ENCODE measurements at places on chromosomes 3 and 15.

DNA sequence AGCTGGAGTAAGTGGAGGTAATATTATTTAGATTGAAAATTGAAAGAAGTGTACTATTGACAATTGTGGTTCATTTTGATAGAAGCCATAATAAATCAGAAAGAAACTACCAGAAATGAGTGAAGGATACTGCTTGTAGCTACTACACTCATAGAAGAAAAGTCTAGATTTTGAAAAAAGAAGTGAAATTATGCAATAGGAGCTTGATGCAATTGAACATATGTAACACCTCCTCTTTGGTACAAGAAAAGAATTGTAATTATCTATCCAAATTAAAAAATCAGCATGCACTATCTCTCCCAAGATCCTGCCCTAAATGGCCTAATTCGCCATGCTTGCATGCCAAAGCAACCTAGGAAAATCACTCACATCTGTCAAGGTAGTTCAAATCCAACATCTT lies 51.1 kb upstream of the CD200R1L start:
- DNase-seq: no peak

DNA sequence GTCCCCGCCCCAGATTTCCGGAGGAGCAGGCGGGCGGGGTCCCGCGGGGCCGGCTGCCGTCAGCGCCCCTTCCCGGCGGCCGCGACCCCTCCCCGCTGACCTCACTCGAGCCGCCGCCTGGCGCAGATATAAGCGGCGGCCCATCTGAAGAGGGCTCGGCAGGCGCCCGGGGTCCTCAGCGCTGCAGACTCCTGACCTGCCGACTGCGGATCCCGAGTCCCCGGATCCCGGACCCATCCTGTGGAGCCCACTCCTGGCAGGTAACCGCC lies at the start of gene TRH:
Gene TRH, plus strand, starts transcription at position 157 of the 269 bp plus-strand sequence. CDS start 1,097 bp downstream, outside the sequence.
- DNase-seq: no peak

DNA sequence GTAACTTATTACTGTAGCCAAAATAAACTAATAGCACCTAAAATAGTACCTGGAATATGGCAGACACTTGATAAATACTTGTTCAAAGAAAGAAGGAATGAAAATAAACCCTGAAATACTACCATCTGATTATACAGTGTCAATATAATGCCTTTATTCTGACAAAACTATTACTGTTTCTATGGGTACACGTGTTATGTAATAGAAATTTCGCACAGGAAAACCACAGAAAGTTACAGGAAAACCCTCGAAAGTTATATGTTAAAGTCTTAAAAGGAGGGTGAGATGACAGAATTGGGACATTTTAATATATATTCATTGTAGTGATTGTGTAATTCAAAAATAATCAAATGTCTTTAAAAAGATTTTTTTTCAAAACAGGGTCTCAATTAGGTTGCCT lies 28.8 kb downstream of the ETFA start:
- no peak for DNase-seq

DNA sequence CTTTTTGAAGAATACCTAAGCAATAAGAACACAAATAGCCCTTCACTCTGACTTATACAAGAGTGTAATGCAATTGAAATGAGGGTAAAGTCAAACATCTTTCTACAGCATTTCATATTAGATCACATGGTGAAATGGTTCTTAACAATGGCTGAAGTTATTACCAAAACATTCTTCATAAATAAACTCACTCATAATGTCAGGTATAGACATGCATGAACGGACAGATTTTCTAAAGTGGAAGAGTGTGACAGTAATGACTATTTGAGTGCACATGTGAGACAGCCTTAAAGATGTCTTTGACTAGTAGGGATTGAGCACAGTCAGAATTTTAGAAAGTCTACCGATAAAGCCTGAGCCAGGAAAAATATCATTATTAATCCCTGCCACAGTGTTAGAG lies 471.0 kb downstream of the ZPLD1 start:
- no peak for DNase-seq

DNA sequence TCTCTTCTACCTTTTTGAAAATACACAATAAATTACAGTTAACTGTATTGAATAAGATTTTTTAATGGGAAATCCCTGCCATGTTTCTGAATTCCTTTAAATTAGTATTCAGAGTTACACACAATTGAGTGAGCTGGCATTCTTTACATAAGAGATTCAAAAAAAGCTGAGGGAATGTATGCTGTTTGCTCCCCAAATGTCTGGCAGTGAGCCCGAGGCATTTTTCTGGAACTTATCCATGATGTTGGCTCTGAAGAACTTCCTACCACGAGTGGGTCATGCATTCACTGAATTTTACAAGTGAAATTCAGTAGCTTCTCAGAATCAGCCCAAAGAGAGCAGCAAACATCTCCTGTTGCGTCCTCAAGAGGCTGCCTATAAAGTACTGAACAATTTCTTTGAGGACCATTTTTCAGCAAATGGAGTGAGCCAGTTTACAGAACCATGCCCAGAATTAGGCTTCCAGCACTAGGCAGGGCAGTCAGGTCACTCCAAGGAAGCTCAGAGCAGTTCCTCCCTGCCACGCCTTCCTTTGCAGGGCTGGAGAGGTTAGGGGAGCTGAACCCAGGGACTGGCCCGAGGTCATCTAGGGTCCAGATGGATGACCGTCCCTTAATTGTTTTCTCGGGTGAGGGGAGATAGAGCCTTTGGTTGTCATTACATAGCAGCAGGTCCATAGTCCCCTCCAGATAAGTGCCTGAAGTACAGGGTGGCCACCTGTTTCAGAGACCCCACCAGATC lies 21.2 kb downstream of the GABRA5 start:
- peak; percentile 34 for DNase-seq

DNA sequence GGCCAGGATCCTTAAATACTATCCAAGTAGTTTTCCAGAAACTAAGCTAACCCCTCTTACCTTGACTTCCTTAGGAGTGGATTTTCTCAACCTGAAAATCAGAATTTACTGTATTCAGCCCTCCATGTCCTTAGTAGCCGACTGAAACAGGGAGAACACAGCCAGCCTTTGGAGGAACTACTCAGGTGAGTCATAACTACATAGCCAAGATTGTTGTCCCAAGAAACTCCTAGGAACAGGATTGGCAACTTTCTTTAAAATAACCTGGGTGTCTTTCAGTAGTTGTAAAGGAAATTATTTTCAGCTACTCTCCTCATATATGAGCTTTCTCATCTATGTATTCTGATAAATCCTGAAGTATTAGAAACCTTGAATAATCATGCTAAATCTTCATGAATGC lies 22.3 kb downstream of the FANCD2OS start:
- DNase-seq: no peak

DNA sequence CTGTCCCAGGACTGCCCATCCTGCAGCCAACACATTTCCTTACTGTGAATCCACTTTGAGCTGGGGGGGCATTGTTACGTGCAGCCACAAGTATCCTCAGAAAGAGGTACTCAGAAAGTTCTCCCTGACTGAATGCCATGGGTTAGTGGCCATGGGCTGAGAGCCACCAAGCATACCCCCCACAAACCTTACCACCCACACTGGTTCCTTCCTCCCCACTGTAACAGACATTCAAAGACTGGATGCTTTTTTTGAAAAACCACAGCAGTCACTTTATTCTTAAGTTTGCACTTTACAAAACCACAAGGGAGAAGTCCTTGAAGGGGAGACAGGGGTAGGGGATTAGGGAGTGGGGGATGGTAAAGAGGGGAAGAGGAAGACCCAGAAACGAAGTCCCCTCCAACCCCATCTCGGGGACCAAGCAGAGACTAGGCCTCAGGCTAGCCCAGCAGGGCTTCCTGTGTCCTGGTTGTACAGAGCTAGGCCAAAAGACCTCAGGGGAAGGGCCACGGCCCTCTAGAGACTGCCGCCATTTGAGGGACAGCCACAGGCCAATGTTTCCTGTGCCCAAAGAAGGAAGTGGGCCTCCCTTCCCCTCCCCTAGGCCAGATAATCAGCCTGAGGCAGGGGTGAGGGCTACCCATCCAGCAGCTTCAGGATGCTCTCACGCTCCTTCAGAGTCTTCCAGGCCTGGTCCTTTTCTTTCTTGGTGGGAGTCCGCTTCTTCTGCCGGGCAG lies 10.1 kb upstream of the CAMK1 start:
- DNase-seq: no peak

- DNase-seq: no peak
Measured at GRCh38 chr3:16448639-16449070, 64.8 kb downstream of the RFTN1 start.

DNA sequence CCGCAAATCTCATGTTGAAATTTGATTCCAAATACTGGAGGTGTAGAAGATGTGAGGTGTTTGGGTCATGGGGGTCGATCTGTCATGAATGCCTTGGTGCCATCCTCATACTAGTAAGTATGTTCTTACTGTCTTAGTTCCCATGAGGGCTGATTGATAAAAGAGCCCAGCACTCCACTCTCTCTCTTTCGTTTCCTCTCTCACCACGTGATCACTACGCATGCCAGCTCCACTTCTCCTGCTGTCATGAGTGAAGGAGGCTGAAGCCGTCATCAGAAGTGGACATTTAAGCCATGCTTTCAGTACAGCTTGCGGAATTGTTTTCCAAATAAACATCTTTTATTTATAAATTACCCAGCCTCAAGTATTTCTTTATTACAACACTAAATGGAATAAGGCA lies 6.1 kb downstream of the OR5H15 start:
- no peak for DNase-seq

DNA sequence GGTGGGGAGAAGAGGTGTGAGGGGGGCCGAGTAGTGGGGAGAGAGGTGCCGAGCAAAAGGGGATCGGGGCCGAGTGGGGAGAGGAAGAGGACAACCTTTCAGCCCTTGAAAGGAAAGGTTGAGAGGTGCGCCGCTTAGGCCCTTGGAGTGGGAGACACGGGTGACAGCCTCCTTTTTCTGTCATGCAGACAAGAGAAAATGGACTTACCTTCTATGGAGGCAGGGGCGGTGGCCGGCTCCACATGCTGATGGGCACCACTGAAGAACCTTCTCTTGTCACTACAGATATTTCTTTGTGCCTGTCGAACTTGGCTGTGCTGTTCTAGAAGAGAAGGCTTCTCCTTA lies 421 bp downstream of the KLHL18 start:
- no peak for DNase-seq

GRCh38 chr3:177721864-177722785 lies 524.8 kb upstream of the TBL1XR1 start:
- no peak for DNase-seq

DNA sequence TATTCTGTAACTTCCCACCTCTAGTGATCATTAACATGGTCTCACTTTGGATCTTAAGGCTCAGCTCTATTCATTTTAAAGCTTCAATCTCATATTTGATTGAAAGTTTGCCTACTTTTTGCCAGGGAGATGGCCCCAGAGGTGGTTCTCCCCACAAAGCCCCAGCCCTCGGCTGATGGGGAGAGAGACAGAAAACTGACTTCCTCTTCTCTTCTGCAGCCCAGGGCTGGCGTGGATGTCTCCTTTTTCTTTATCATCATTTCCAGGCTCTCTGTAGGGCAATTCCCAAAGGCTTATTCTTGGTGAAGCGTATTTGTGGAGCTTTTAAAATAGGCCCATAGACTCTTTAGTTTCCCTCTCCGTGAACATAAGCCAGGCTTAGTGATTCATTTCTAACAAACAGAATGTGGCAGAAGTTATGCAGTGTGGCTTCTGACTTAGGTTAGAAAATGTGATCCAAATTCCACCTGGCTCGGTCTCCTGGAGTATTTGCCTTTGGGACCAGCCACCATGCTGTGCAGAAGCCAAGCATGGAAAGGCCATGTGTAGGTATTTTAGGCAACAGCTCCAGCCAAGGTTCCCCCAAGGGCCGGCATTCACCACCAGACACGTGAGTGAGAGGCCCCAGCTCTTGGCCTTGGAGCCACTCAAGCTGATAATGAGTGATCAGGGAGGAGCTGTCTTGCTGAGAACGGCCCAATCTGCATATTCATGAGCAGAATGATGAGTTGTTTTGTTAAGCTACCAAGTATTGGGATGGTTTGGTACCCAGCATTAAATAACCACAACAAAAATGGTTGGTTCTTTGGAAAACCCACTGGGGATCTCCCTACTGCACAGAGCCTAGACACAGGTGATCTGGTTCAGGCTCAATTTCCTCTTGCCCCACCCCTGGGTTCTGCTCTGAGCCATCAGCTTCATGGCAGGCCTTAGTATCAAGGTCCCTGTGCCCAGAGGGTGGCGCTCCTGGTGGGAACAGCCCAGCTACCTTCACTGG lies 353.2 kb upstream of the PROK2 start:
- DNase-seq: no peak

DNA sequence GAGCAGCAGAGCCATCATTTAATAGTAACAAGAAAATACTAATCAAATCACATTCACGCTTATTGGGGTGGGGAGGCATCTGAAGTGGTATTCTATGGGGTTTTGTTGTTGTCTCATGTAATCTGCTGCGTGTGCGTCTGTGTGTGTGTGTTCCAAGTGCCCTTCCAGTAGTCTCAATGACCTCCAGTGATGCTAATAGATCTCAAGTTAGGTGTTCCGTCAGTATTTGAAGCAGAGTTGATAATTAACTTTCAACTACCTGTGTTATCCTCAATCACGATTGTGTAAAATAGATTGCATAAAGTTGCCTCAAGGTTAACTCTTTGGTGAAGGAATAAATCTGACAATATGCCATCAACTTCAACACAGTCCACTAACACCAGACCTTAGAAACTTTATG lies 375.0 kb downstream of the MECOM start:
- no peak for DNase-seq

DNA sequence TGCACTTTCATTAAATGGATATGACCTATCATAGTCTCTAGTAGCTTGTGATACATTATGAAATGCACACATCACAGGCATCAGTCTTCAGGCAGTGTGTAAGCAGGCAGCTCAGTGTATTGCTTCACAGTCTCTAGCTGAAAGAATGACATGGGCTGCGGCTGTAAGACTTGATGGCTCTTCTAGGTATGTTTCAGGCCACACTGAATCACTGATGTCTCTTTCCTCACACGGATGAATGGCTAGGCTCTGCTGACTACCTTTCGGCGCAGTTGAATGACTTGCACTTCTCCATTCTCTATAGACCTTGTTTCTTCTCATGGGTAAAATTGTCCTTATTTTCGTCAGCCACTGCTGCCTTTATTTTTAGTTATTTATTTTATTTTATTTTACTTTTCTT lies 15.4 kb downstream of the APH1B start:
- DNase-seq: no peak

DNA sequence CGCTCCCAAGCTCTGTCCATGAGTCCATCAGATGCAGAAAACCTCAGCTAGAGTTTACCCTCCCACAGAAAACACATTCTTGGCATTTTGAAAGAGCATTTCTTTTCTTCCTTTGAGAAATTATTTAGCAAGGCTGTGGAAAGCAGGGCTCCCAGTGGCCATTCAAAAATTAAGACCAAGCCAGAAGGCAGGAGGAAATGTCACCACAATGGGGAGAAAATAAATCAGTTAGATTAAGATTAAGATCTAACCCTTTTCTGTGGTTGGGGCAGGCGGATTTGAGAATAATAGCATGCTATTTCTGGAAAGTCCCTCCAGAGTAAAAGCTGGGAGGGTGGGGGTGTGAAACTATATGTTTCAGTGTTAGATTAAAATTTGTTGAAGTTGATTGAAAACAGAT lies 20.2 kb downstream of the LRIG1 start:
- DNase-seq: no peak

DNA sequence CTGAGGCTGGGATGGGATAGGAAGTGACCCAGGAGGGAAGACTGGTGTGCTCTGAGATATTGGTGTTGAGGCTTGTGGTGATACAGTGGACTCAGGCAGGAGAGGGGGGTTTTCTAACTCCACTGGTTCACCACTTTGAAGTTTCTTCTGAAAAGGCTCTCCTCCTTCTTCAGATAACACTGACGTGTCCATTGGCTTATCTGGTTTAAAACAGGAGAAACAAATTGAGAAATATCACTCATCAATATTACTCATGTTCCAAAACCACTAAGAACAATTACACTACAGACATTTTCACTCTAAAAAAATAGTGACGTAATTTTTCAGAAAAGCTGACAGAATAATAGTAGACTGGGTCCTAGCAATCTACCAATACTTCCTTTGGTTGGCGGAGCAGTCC lies 23.1 kb downstream of the TP53BP1 start:
- DNase-seq: no peak

All from esophagus muscularis mucosa (tissue), 4 donors.